Foreskin fibroblast (primary cell): ENCODE measurements at places on chromosomes 5 and 9.

DNA sequence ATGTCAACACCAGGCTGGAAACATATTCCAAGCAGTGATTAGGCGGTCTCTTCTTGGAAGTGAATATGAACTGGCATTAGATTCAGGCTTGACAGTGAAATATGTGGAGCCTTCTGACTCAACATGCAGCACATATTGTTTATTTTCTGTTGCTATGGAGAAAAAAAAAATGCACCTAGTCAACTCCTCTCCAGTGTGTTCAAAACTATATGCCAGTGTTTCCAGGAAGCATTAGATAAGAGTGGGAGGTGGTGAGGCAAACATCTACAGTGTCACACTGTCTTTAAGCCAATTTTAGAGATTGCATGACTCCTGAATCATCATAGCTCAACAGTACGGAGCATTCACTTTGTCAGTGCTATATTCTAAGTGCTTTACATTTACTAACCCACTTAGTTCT is 117.9 kb downstream of the HCN1 start:
- DNase-seq: no peak

- peak; percentile 90 for DNase-seq
Observed at GRCh38 chr5:56175488-56175887, 57.6 kb downstream of the ANKRD55 start.

GRCh38 chr5:31469886-31470285 is 62.0 kb downstream of the DROSHA start:
- DNase-seq: no peak

DNA sequence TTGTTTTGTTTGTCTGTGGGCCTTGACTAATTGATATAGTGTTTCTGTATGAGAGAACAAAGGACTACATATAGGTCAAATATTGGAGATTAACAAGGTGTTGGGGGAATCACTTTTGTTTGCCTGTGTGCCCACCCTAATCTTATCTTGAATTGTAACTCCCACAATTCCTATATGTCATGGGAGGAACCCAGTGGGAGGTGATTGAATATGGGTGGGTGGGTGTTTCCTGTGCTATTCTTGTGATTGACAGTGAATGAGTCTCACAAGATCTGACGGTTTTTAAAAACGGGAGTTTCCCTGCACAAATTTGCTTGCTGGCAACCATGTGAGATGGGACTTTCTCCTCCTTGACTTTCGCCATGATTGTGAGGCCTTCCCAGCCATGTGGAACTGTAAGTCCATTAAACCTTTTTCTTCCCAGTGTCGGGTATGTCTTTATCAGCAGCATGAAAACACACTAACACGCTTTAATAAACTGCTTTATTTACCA is 64.9 kb upstream of the HSPB3 start:
- no peak for DNase-seq

- no peak for DNase-seq
Observed at GRCh38 chr9:113654605-113655428, 191.3 kb downstream of the RGS3 start.

GRCh38 chr5:11851416-11851815 is 52.8 kb downstream of the CTNND2 start:
- DNase-seq: no peak

GRCh38 chr9:7778851-7779600 is 20.6 kb downstream of the DMAC1 start:
- DNase-seq: peak; percentile 33

- DNase-seq: no peak
Observed at GRCh38 chr5:78116167-78116566, 178.3 kb downstream of the AP3B1 start.

GRCh38 chr9:133421615-133422542 is at the start of gene ADAMTS13:
Gene ADAMTS13 (plus strand): TSS chr9:133422367. CDS start chr9:133422444, 77 bp downstream.
- no peak for DNase-seq

DNA sequence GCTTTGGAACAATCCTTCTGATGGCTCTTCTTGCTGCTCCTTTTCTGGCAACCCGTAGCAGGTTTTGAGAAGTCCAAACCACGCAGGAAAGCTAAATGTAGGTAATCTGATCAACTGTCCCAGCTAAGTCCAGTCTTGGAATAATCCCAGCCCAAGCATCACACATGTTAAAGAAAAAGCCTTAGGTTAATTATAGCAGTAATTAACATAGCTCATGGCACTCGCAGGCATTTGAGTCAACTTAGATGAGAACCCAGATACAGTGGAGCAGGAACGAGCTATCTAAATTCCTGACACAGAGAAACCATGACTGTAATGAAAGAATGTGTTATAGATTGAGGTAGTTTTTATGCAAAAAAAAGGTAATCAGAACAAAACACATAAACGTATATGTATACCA is 844.8 kb downstream of the CDH9 start:
- no peak for DNase-seq

- DNase-seq: no peak
Observed at GRCh38 chr5:44845777-44846176, 37.0 kb downstream of the MRPS30 start.

GRCh38 chr9:134778841-134779411 is 101.7 kb upstream of the FCN2 start:
- DNase-seq: peak; percentile 34

- DNase-seq: no peak
Observed at GRCh38 chr9:34588671-34589635, 571 bp downstream of the CNTFR start.

GRCh38 chr5:85967681-85968080 is 650.1 kb upstream of the COX7C start:
- DNase-seq: no peak

DNA sequence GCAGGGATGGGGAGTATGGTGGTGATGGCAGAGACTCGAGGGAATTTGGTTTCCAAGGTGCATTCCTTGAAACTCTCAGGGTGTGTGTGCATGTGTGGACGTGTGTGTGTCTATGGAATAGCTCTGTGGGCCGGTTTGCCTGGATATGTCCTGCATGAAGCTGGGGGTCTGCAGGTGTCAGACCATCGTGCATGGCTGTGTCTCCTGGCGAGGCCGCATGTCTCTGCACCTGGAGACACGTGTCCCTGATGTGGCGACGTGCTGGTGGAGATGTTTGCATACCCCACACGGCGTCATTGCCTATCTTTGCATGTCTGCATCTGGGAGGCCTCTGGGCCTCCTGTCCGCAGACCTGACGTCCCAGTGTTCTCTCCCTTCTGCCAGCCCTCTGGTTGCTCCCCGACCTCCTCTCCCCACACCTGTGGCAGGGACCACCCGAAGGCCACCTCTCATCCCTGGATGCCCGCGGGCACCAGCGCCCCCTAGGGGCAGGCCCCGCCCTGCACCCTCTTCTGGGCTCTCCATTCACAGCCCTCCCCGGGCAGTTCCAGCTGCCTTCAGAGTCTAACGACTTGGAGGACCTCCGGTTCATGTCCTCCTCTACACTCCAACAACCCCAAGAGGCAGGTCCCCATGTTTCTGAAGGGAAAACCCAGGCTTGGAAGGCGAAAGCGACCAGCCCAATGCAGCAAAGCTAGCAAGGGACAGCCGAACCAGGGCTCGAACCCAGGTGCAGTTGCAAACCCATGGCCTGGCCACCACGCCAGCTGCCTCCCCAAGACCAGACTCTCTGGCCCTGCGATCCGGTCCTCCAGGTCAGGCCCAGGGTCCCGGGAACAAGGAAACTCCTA is 88.6 kb downstream of the LMX1B start:
- DNase-seq: no peak

DNA sequence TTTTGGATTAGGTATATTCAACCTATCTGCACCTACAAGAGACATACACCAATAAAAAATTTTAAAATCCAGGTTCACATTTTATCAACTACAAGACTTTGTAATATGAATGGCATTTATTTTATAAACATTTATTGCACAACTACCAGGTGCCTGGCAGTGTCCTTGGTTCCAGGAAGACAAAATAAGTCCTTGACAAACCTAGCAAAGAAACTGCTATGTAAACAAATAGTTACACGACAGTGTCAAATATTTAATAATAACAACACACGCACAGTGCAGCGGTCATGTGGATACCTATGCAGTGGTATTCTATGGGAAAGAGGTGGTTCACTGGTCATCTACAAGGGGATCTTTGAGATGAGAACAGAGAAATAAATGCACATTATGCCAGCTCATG is 120.7 kb downstream of the MYO10 start:
- no peak for DNase-seq

DNA sequence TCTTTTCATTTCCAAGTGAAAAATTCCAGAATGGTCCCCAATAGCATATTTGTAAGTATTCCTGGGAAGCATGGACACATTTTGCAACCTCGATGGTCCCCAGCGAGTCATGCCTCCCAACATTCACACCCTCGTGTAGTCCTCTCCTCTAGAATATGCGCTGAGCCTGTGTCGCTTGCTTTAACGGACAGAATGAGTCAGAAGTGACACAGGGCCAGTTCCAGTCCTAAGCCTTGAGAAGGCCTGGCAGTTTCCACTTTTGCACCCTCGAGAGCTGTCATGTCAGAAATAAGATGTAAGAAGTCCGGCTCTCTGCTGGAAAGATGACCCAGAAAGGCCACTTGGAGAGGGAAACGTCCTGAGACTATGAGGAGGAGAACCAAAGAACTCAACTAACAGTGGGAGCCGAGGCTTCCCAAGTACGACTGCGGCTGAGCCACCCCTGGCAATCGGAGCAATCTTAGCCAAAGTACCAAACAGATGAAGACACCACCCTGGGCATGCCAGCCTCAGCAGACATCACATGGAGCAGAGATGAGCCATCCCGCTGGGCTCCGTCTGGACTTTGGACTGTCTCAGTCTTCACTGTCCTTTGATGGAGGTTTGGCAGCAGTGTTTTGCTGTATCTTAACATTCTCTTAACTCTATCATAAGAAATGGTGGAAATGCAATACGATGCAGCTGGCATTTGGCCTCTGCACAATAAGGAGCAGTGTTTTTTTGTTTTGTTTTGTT is 42.6 kb upstream of the GFPT2 start:
- DNase-seq: no peak

GRCh38 chr9:16275795-16276624 is 594.5 kb downstream of the BNC2 start:
- no peak for DNase-seq

DNA sequence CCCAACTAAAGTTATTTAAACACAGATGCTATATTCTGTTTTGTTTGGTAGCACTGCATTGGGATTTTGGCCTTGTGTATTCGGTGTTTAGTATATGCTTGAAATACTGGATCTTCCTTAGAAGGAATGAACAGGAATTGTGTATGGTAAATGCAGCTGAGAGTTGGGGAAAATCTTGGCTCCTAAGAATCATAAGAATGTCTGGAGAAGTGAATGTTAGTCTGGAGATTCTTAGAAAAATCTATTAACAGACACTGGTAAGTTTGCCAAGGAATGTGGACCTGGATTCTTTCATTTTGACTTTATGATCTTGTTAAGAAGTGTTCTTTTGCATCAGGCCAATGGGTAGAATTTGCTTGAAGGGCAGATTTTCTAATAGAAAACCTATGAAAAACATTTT is 38.9 kb downstream of the SNX30 start:
- peak; percentile 12 for DNase-seq

DNA sequence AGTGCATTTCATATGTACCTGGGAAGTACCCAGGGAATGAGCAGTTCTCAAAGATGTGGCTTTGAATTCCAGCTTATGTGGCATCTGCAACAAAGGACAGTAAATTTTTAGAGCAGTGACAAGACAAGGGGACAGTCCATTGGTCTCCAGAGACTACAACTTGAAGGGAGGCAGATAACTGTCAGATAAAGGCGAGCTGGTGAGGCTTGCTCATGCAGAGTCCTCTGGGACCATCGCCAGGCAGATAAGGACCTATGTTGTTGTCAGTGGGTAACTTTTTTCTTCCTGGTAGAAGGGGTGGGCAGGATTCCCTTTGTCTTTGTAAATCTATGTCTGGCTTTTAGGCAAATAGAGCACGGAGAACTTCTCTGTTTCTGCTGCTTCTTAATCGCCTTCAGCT is 120.2 kb downstream of the ICE1 start:
- no peak for DNase-seq

GRCh38 chr5:116444373-116445295 is 130.0 kb downstream of the SEMA6A start:
- no peak for DNase-seq

DNA sequence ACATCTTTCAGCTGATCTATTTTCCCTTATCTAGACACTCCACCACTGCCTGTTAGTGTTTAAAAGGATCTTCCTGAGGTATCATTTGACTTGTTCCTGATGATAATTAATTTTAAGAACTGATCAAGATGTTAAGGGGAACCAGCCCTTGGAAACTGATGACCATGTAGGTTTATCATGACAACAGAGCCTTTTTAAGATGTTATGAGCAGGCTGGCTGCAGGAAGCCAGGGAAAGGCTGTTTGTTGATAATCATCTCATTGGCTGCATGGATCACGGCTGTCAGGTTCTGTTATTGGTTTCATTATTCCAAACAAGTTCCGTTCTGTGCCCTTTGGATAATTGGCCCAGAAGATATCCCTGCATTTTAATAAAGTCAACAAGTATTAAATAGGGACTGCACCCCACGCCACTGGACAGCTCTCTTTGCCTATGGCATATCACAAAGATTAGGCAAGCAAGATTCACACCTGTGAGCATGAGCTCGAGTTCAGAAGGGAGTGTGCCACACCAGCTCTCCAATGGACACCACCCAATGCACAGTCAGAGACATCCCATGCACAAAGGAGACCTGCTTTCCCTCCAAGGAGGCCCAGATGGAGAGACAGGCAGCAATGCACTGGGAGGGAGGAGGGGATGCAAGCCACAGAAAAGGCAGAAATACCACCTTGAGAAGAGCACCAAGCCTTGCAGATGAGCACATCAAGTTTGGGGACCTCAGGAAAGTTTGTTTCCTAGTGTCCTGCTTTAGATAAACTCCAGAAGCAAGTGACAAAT is 88.7 kb downstream of the SPOCK1 start:
- DNase-seq: no peak

DNA sequence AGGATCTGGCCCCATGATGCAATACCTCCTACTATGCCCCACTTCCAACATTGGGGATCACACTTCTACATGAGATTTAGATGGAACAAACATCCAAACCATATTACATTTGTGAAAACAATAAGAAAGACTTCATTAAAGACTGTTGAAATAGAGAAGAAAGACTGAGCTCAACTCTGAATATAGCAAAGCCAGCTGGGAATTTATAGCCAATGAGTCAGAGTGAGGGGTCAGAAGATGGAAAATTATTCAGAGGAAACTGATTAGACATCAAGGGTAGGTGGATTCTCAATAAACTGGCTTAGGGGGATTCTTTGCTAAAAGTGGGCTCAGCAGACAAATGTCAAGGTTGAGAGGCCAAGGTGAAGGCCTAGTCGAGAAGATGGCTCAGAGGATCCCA is 25.6 kb downstream of the BTF3 start:
- DNase-seq: peak; percentile 50

DNA sequence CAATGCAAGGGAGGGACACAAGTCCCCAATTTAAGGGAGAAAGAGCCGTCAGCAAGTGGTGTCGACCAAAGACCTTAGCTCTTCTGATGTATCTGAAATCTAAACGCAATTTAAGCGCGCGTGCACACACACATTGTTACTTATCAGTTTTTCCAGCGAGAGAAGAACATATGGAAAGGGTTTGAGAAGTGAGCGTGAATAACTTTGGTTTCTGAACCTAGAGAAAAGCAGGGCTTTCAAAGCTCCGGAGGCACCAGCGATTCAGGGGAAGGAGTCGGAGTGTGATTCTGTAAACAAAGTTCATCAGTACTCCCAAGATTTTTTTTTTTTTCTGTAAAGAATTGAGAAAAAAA is 191.8 kb downstream of the MEF2C start:
- no peak for DNase-seq
